EH (cell line): ENCODE measurements at places on chromosomes 3 and 15.

DNA sequence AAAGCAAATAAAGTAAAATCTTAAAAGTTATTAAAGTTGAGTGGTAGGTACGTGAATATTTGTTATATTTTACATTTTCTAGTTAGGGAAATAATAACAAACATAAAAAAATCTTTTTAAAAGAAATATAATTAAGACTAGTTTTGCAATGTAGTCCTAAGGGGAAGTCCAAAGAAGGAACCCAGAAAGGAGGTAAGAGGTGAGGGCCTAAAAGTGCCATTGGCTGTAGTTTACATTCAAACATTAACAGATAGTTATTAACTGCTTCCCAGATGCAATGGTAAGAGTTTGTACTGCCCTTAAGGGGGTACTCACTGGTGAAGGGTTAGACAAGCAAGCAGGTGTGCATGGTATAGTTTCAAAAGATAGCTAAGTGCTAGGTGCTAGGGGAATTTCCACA is 79.2 kb downstream of the B3GALNT1 start:
- DNase-seq, result no peak

DNA sequence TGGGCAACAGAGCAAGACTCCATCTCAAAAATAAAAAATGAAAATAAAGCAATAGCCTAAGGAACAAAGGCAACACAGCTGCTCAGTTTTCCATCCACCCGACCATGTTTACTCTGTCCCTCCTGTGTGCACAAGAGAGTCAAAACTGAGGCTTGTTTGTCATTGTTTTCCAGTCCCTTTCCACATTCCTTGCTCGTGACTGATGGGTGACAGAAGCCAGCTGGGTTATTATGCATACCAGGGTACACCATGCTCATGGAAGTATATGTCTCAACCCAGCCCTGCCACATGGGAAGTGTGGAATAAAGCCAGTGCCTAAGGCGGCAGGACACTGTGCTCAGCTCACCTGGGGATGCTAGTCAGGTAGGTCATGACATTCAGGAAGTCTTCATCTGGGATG is 49.5 kb downstream of the MCF2L2 start:
- no peak for DNase-seq

- DNase-seq, result peak; percentile 33
Observed at GRCh38 chr3:102060814-102061213, 211.5 kb downstream of the NFKBIZ start.

DNA sequence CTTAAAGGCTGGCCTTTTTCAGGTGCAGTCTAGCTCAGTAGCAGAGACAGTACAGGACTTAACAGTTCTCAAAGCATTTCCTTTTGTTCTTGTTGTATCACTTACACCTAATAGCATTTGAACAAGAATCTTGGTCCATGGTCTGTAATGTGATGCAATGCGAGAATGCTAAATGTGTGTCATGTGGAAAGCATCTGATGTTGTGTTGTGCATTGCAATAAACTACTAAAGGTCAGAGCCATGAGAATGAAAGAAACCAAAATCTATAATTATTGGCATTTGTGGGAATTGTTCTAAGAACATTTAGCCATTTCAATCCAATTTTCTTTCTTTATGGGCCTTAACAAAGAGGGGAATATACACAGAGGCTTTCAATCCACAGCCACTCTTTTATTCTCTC is 324.5 kb upstream of the ROBO2 start:
- no peak for DNase-seq

DNA sequence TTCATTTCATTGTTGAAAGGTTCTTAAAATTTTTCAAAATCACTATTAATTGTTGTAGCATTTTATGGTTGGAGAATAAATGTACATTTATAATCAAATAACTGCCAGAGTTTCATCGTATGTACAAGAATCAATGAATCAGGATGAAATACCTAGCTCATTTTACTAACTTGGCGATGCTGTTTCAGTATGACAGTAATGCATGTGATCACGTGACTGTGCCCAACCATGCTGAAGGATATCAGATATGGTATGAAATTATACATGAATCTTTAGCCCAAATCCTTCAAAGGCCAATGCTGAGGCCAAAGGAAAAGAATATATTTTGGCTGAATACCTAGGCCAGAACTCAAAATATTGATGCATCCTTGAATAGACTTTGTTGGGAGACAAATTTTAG is 288.3 kb upstream of the TGFBR2 start:
- DNase-seq, result no peak

GRCh38 chr3:186519021-186519658 is 25.0 kb downstream of the CRYGS start:
- DNase-seq, result no peak

- DNase-seq, result no peak
Observed at GRCh38 chr15:68735610-68736009, 85.1 kb downstream of the ANP32A start.

DNA sequence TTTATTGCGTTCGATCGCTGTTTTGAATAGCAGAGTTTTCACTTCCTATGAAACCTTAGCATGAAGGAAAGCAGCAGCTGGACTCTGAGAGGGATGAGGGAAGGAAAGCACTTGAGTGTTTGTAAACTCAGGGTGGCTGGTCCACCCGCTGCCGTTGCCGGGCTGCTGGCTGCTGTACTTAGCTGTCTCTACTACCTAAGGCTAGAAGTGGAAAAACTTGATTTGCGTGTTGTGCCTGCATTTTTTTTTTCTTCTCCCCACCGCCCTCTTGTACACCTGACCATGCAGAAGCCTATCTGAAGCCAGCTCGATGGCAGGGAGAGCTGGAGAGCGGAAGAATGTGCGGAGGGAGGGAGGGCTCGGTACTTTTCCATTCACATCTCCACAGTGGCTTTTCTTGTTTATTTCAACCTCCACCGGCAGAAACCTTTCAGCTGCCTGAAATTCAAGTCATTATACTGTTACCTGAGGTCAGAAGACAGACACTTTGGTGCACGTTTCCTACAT is 4.8 kb upstream of the BCL6 start:
- DNase-seq, result no peak

DNA sequence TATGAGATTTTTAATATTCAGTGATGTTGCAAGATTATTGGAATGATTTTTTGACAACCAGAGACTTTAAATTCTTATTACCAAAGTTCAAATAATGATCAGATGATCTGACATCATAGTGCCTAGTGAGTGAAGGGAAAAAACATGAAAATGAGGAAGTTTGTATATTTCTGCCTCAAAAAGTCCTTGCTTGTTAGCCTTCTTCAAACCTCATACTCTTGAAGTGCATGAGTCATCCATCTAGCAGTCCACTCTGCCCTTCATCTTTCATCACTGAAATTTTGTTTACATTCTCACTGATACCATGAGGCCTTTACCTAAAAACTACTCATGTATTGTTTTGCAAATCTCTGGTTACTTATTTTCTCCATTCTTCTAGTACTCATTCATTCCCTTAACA is 23.9 kb upstream of the OR5H6 start:
- DNase-seq, result no peak

DNA sequence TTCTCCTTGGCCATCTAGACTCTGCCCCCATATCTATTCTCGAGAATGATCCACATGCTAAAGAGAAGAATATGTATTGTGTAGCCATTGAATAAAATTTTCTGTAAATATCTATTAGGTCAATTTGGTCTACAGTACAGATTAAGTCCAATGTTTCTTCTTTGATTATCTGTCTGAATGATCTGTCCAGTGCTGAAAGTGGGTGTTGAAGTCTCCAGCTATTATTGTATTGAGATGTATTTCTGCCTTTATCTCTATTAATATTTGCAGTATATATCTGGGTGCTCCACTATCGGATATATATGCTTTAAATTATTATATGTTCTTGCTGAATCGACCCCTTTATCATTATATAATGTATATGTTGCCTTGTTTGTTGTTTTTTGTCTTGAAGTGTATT is 384.9 kb upstream of the ROBO1 start:
- DNase-seq, result no peak

GRCh38 chr3:179655236-179655635 is 2.4 kb downstream of the USP13 start:
- no peak for DNase-seq

GRCh38 chr15:43293432-43293831 is 26.7 kb upstream of the TGM5 start:
- DNase-seq, result no peak

GRCh38 chr3:195613468-195614069 is 29.8 kb upstream of the APOD start:
- DNase-seq, result peak; percentile 90

- no peak for DNase-seq
Observed at GRCh38 chr3:6571448-6571847, 289.5 kb upstream of the GRM7 start.

DNA sequence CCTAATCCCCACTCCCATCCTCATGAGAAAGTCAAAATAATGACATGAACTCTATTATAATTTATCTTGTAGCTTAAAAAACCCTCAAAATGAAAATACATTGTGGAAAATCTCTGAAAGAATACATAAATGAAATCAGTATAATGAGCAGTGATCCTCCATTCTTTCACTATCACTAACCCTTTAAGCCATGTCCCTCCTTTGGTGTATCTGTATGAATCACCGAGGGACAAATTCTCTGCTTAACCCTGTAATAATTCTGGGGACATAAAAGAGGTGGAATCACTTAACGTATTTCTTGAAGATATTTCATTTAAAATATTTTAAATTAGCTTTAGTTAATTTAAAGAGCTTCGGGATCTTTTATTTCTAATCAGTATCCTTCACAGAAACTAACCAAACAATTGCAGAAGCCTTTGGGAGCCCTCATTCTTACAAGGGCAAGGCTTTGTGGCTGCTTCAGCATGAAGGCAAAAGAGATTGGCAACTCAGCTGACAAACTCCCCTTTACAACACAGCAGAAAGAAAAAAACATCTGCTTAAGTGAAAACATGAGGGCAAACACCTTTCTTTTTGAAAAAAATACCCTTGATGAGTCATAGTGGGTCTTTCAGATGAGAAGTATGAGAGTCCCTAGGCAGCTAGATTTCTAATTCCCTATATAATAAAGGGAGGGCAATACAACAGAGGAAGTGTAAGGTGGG is 44.0 kb upstream of the ALCAM start:
- no peak for DNase-seq

DNA sequence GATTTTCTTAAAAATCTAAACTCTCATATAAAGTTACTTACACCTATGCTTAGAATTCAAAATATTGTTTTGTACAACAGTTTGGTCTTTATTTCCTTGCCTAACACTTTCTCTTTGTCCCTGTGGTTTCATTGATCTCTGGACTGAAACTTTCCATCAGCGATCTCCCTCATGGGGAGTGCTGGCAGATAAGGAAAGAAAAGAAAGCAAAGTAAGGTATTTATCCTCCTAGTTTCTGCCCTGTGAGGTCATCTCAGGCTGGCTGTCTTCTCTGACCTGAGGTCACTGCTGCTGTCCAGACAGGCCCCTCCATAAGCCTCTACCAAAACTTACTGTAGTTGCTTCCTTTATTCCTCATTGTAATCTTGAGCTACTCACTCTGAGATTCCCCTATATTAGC is 57.9 kb upstream of the EPHA6 start:
- DNase-seq, result no peak

- DNase-seq, result no peak
Observed at GRCh38 chr15:83102346-83102745, 5.1 kb upstream of the TM6SF1 start.

DNA sequence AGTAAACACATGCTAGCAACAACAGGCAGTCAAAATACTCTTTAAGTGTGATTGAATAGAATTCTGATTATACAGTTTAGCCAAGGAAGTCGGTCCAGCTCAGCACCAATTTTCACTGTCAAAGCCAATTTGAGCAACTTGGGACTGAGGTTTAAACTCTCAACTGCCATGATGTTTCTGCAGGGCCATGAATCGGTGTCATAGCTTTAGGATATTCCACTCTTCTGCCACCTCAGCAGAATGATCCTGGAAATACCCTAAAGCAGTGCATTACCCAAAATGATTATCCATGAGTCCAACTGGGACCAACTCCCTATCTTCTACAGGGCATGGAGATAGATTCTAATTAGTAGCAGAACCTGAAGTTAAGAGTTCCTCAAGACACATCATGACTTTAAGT is 262.4 kb downstream of the RORA start:
- DNase-seq, result no peak
